ENCODE measurements at places on chromosomes 2 and 18.

DNA sequence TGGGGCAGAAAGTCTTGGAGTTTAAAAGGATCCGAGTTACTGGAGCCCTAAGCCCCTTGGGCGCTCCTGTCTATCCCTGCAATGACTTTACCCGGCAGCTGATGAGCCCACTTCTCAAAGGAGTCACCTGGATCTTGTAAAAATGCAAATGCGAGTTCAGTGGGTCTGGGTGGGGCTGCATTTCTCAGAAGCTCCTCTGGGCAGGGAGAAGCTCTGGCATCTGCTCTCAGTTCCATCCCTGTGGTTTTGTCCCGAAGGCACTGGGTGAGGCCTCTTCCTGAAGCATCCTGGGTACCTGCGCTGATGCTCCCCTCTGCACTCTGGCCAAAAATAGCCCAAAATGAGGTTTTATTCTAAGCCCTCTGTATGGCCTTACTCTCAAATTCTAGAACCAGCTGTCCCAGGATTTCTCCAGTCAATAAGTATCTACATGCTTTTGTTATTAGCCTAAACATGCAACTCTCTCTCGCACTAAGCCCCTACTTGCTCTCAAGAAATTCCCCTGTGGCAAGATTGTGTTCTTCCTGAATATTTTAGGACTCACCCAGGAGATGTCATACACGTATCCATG lies 167.8 kb upstream of the APCDD1 start:
- DNase-seq = no peak

GRCh38 chr18:47284721-47285395 lies 33.4 kb upstream of the SKOR2 start:
- DNase-seq = no peak

DNA sequence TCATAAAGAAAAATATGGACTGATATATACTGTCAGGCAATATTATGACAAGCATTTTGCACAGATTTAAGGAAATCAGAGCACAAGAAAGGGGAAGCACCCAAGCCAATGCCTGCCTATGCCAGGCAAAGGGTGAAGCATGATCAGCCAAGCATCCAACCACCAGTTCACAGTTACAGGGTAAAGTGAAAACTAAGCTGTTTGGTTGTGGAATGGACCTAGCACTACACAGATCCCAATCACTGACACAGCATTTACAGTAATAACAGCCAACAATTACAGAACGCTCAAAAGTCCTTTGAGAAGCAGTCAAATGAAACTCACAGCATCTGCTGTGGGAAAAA lies 90.3 kb downstream of the SP3 start:
- DNase-seq = no peak

DNA sequence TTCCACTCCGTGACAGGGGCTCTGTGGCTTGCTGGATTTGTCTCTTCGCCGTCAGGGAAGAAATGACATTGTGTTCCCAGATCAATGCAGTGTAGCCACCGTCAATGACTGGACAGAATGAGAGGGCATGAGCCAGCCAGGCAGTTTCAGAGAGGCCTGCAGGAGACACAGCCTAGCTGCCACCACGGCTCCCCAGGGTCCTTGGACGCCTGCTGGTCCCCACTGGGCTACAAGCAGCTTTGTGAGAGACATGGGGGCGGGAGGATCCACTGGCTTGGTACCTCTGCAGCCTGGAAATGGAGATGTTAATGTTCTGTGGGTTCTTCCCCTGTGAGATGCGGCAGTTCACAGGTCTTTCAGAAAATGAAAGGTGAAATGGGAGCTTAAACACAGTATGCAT lies 12.1 kb upstream of the AMER3 start:
- DNase-seq = no peak

DNA sequence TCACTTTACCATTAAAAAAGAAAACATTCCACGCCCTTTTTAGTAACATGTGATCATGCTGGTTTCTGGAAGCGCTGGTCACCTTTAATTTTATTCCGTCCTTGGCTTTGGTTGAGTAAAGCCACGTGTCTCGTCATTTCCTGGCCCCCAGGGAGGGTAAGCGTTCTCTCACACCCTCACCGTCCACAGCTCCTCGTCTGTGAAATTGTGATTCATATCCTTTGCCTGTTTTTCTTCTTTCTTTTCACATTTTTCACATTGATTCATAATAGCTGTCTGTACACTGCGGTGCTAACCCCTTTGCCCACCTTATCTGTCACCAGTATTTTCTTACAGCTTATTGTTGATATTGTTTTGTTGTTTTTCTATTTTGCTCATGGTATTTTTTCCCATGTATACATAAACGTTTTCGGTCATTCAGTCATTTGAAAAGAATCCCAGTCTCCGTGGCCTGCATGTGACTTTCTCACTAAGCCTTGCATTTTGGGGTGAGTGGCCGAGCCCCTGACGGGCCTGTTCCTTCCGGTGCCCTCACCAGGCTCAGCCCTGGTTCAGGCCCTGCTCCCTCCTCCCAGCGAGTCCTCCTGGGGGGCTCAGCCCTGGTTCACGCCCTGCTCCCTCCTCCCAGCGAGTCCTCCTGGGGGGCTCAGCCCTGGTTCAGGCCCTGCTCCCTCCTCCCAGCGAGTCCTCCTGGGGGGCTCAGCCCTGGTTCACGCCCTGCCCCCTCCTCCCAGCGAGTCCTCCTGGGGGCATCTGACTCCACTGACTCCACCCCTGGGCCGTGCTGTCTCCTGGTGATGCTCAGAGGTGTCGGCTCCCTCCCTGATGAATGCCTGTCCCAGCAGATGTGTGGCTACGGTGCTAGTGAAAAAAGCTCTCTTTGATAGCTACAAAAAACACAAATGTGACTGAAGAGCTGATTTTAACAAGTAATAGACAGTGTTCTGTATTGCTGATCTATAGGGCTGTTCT lies 249.7 kb upstream of the PXDN start:
- no peak for DNase-seq

- DNase-seq = no peak
These were observed 43.5 kb upstream of the LAPTM4A start for GRCh38 chr2:20094955-20095354.

DNA sequence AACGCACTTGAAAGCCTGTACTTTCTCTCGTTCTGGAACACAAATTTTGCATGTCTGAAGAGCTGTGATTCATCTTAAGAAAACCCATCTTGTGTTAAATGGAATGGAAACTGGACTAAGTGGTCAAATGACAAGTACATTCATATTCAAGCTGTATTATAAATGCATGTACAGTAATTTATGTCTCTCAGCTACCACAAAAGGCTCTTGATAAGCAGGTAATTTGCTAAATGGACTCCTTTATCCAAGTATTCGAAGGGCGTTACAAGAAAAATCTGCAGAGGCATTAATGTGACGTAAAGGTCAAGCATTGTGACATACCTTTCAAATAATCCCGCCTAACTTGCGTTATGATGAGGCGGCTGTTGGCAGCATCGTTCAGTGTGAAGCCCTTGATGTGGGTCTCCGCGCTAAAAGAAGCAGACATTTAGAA lies 66.6 kb downstream of the ABCG8 start:
- no peak for DNase-seq

GRCh38 chr18:35808796-35809195 lies 163.7 kb upstream of the RMP24 start:
- DNase-seq = no peak

All from hepatocyte (in vitro differentiated cells).